ENCODE measurements at places on chromosomes 12 and 14.

GRCh38 chr12:2836574-2836973 is 1.7 kb upstream of the NRIP2 start:
- DNase-seq: no peak

GRCh38 chr12:83848702-83849101 is 1063.9 kb downstream of the SLC6A15 start:
- no peak for DNase-seq

GRCh38 chr14:103130965-103131364 is 7.7 kb downstream of the TNFAIP2 start:
- DNase-seq: peak; percentile 62

- DNase-seq: no peak
Observed at GRCh38 chr14:20688167-20688839, at the start of gene ANG. Gene ANG (plus strand): TSS chr14:20688764. CDS start chr14:20693565, 4,801 bp downstream.

DNA sequence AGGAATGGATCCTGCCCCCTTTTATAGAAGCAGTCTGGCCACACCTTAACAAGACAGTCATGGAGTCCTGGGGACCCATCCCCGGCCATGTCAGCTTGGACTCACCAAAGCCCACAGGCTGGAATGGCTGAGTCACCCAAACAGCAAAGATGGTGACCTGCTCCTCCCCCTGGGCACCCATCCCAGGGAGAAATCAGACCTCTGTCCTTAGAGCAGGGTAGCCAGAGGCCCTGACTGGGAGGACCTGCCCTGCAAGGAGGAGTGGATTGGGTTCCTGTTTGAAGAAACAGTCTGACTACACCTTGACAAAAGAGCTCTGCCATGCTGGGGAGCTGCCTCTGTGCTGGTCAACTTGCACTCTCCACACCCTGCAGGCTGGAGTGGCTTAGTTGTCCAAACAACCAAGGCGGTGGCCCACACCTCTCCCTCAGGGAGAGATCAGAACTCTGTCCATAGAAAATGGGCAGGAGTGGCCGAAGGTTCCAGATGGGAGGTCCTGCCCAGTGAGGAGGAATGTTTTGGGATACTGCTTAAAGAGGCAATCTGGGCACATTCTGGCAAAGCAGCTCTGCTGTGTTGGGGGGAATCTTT is 16.6 kb downstream of the MGP start:
- DNase-seq: no peak

DNA sequence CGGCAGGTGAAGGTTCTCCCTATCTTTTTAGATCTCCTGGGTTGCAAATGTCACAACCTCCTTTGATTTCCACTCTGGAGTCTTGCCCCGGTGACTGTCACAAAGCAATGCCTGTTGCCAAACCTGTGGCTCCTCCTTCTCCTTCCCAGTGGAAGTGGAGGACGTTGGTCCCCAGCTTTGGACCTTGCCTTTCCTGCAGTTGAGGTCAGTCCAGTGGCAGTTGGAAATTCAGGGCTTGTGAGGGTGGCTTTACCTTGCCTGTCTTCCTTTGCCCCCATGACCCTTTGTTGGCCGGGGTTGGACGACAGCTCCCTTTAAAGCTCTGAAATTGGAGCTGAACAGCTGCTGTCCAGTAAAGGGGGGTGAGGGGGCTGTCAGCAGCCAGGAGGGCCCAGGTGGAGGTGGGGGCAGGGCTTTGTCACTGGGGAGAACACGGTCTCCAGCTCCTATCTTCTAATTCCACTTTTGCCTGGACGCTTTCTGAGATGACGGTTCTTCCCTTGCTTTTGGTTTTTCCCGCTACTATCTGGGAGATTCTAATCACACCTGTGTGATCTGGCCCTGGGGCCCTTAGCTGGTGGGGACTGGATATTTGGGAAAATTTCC is 4.1 kb downstream of the TEAD4 start:
- no peak for DNase-seq

- no peak for DNase-seq
Observed at GRCh38 chr12:54497883-54498282, 331 bp downstream of the NCKAP1L start.

DNA sequence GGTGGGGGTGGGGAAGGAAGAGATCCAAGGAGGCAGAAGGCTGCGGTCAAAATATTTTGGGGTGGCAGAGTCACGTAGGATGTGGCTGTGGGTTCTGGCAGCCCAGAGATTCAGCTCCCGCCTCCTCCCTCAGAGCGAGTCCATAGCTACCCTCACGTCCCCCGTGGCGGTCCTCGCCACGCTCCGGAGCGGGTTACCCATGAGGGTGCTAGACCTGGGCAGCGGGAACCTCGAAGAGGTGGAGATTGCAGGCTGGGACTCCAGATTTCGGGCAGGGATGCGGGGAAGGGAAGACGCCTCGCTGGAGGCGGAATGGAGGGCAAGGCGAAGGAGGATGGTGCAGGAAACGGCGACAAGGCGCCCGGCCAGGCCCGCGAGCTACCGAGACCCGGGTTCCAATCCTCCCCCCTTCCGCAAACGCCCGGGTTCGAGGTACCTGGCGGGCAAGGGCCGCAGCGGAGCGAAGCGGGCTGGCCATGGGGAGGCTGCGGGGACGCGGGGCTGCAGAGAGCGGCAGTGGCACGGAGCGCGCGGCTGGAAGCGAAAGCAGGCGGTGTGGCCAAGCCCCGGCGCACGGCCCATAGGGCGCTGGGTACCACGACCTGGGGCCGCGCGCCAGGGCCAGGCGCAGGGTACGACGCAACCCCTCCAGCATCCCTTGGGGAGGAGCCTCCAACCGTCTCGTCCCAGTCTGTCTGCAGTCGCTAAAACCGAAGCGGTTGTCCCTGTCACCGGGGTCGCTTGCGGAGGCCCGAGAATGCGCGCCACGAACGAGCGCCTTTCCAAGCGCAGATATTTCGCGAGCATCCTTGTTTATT is 46.2 kb downstream of the BCAT1 start:
- DNase-seq: peak; percentile 53

- DNase-seq: no peak
Observed at GRCh38 chr14:20676072-20676471, 8.3 kb upstream of the RNASE4 start.

- peak; percentile 51 for DNase-seq
Observed at GRCh38 chr12:63916561-63917476, 72.3 kb downstream of the SRGAP1 start.

DNA sequence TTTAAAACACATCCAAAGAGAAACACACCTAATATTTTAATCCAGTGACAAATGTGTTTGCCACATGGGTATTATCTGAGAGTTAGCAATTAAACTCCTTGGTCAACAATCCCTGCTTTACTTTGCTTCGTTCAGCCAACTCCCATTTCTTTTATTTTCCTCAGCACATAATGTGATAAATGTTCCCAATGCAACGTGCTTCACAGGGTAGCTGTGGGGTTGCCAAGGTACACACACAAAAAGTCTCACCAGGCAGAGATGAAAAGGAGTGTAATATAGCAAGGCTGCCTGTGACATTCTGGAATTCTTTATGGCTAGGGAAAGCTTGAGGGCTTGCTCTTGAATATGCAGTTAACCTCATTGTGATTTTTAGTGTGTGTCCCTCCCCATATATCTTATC is 208.0 kb upstream of the DIO2 start:
- no peak for DNase-seq

- DNase-seq: no peak
Observed at GRCh38 chr12:2168808-2169207, 116.0 kb downstream of the CACNA1C start.

DNA sequence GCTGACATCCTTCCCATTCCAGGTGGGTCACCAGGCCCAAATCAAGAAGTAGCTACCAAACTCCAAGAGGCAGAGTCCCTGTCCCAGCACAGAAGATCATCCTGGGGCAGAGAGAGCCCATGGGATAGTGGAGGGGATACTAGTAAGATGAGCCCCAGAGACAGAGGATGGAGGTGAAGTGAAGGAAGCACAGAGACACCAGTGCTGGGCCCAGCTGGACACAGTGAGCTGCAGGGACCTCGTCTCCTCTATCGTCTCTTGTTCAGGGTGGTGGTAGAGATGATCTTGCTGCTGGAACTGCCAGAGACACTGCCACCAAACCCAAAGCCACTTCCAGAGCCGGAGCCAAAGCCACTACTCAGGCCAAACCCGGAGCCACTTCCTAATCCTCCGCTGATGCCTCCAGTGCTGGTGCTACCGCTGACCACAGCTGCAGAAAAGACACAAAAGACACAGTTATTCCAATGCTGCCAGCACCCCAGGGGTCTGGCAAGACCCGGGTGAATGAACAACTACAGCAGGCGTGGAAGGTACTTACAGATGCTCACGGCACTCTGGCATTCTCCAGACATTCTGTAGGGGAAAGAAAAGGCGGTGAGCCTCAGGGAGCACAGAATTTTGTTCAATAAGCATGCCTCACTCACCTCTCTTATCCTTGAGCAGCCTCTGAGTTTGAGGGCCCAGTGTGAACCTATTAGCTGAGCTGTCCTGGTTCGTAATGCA is 6.9 kb downstream of the KRT4 start:
- DNase-seq: no peak

GRCh38 chr14:78725086-78725485 is 554.9 kb downstream of the NRXN3 start:
- no peak for DNase-seq

- no peak for DNase-seq
Observed at GRCh38 chr12:132604668-132605441, 5.5 kb downstream of the LRCOL1 start.

DNA sequence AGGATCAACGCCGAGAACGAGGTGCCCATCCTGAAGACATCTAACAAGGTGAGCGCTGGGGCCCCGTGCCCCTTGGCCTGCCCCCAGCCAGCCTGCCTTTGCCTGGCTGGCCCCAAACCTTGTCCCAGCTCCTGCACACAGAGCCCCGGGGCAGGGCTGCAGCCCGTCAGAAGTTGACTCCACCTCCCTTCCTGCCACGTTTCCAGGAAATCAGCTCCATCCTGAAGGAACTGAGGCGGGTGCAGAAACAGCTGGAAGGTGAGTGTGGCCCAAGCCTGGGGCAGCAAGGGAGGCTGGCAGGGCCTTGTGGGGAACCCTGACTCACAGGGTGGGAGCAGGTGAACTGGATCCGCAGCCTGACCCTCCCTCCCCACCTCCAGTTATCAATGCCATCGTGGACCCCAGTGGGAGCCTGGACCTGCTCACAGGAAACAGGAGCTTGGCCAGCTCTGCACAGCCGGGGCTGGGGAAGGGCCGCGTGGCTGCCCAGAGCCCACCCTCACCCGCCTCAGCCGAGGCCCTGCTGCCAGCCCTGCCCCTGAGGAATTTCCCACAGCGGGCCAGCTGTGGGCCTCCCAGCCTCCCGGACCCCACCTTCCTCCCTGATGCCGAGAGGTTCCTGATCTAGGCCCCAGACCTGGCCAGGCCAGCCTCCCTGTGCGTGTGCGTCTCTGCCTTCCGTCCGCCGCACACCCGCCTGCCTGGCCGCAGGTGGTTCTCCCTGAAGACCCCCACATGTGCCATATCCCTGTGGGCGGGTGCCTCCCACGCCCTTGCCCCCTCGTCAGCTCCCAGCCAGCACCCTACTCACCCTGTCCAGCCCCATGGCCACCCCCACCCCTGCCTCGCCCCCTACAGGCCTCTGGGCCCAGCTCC is 29.5 kb downstream of the CEP170B start:
- no peak for DNase-seq

Measured in fibroblast of skin of abdomen (primary cell).